ENCODE measurements at places on chromosomes 3 and 15. TPM values are rescaled to one million over a fixed set of nuclear protein-coding genes. Genes with fewer than 3 reads are reported as not detected.

FSTL1 gene
- total RNA-seq, result 0.40 TPM

CCR8 gene
- total RNA-seq, result not detected

HTR3C gene
- not detected for total RNA-seq

GRCh38 chr3:119677641-119677934 is 382 bp upstream of the COX17 start:
- no peak for DNase-seq
- peak overlapping the region; percentile 95 for H3K27ac ChIP-seq
- peak overlapping the region; percentile 82 for H3K4me3 ChIP-seq

- no peaks in the 10 kb centered on the region for H3K4me1 ChIP-seq
- H3K4me3 ChIP-seq, result no peak overlapping the region
- H3K27me3 ChIP-seq, result peaks cover 21% of the 10 kb centered on the region
Measured at GRCh38 chr15:71011503-71012155, 103.6 kb upstream of the THSD4 start.

GRCh38 chr15:53114960-53115359 is 324.8 kb upstream of the ONECUT1 start:
- no peak for DNase-seq
- no peak overlapping the region for H3K4me3 ChIP-seq
- H3K27ac ChIP-seq, result no peak overlapping the region
- H3K36me3 ChIP-seq, result no peaks in the 10 kb centered on the region
- H3K27me3 ChIP-seq, result peaks cover 8% of the 10 kb centered on the region

- H3K27me3 ChIP-seq, result peaks cover 26% of the 10 kb centered on the region
- no peak overlapping the region for H3K27ac ChIP-seq
- H3K4me3 ChIP-seq, result no peak overlapping the region
- DNase-seq, result no peak
- H3K4me1 ChIP-seq, result no peaks in the 10 kb centered on the region
- no peaks in the 10 kb centered on the region for H3K36me3 ChIP-seq
Measured at GRCh38 chr3:12041446-12042041, 37.4 kb downstream of the SYN2 start.

GRCh38 chr3:39038165-39038564 is 13.6 kb downstream of the SCN11A start:
- no peak overlapping the region for H3K4me3 ChIP-seq
- no peaks in the 10 kb centered on the region for H3K4me1 ChIP-seq
- H3K27me3 ChIP-seq, result no peaks in the 10 kb centered on the region
- no peak overlapping the region for H3K27ac ChIP-seq

GRCh38 chr3:152269056-152269830 is 514 bp downstream of the MBNL1 start:
- H3K4me1 ChIP-seq, result peaks cover 46% of the 10 kb centered on the region
- peak overlapping the region; percentile 91 for H3K27ac ChIP-seq
- peak; percentile 38 for DNase-seq
- H3K27me3 ChIP-seq, result no peaks in the 10 kb centered on the region
- peaks cover 44% of the 10 kb centered on the region for H3K36me3 ChIP-seq

Measured in activated naive CD4-positive, alpha-beta T cell treated with anti-CD3 and anti-CD28 coated beads for 36 hours (primary cell).